ENCODE measurements at places on chromosomes 5 and 9.

DNA sequence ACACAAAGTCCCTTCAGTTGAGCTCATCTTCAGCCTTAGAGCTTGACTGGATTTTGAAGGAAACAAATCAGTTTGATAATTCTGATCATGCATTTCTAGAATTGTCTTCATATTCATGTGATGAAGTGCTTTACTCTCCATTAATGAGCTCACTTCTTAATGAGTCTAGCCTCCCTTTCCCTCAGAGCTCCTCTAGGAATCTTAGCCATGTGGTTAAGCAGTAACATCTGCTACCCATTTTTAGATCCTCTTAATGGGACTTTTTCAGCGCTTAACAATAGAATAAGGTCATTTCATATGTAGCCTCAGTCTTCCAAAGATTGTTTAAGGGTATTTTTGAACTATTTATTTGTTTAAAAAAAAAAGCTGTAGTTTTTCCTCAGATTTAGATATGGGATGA is 36.9 kb upstream of the LURAP1L start:
- no peak for DNase-seq

DNA sequence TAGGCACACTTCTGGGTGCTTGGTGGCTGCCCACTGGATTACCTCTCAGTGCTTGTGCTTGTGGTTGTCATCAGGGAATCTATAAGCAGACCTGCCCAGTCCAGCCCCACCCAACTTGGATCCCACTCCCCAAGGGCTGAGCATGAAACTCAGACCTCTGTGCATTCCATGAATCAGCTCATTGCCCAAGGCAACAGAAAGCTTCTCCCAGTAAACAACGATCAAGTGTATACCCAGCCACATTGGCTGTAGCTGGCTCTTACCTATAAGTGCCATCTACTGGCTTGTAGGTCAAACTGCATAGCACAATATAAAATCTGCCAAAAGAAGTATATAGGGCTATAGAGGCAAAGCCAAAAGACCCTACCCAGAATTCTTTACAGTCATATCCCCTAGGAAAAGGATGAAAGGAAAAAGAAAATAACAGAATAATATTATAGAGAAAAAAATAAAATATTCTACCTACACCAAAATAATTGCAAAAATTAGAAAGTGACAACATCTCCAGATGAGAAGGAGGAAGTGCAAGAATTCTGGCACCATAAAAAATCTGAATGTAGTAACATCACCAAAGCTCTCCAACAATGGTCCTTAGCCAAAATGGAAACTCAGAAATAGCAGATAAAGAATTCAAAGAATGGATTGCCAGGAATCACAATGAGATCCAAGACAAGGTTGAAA is 321.0 kb upstream of the TRPC7 start:
- DNase-seq = no peak

- DNase-seq = no peak
These were observed 130.6 kb downstream of the PDZD2 start for GRCh38 chr5:31769530-31769929.

GRCh38 chr9:14165376-14166035 is 148.4 kb downstream of the NFIB start:
- no peak for DNase-seq
